ENCODE measurements at places on chromosomes 1 and 21.
A peak's percentile ranks its signal among the peaks of the same experiment; 100 is the strongest.

GRCh38 chr1:168180148-168180524 lies 1.4 kb downstream of the TIPRL start:
- peak; percentile 14 for DNase-seq

GRCh38 chr1:12597792-12598191 lies 20.2 kb downstream of the DHRS3 start:
- no peak for DNase-seq

- DNase-seq: no peak
Observed at GRCh38 chr1:2480236-2480985, 4.3 kb downstream of the PLCH2 start.

DNA sequence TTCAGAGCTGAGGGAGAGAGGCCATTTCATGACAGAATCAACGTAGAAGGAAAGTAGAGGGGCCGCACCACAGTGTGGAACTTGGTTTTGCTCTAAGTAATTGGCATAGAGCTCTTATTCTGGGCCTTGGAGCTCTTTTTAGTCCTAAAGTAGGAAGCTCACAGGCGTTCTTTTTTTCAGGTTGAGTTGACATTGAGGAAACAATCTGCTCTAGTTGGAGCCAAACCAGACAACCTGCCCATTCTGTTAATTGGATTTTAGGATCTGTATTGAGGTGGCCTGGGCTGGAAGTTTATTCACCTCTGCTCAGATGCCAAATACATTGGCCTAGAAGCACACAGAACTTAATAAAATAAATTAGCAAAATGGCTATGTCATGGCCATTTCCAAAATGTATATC lies 1093.9 kb downstream of the ADGRL2 start:
- no peak for DNase-seq

DNA sequence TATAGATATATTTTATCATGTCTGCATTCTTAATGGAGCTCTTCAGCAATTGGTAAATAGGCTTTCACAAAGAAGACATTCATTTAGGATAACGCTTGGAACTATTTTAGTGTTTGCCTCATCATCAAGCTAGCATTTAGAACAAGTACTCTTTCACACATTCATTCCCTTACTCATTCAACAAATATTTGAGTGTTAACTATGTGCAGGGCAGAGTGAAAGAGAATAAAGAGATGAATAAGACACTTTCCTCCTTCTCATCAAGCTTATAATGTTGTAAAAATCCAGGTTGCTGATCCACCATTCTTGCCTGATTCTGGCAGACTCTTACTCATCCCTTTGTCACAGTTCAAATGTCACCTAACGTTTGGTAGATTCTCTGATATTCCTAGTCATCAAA lies 386.3 kb upstream of the BEND5 start:
- no peak for DNase-seq

Data from activated naive CD8-positive, alpha-beta T cell treated with anti-CD3 and anti-CD28 coated beads, Interleukin-2, amount 50 U/mL, for 24 hours (primary cell).